EH (cell line): ENCODE measurements at places on chromosomes 1 and 21.

GRCh38 chr1:3052501-3052900, 16.5 kb upstream of the PRDM16 start:
- no peak for DNase-seq

GRCh38 chr1:225911191-225912130, 12.6 kb downstream of the PYCR2 start:
- DNase-seq = peak; percentile 32

GRCh38 chr1:118049981-118050380, 120.4 kb downstream of the WDR3 start:
- no peak for DNase-seq

DNA sequence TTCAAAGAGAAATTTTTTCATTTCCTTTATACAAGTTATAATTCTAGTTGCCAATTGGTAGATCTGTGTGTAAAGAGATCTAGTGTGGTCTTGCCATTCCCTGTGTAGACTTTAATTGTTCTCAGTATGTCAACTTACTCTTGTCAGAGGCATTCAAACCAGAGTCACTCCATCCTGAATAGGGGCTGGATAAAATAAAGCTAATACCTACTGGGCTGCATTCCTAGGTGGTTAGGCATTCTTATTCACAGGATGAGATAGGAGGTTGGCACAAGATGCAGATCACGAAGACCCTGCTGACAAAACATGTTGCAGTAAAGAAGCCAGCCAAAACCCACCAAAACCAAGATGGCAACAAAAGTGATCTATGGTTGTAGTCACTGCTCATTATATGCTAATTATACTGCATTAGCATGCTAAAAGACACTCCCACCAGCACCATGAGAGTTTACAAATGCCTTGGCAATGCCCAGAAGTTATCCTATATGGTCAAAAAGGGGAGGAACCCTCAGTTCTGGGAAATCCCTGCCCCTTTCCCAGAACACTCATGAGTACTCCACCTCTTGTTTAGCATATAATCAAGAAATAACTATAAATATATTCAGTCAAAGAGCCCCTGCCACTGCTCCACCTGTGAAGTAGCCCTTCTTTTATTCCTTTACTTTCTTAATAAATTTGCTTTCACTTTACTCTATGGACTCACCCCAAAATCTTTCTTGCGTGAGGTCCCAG, 74.0 kb upstream of the ADAMTS5 start:
- no peak for DNase-seq

DNA sequence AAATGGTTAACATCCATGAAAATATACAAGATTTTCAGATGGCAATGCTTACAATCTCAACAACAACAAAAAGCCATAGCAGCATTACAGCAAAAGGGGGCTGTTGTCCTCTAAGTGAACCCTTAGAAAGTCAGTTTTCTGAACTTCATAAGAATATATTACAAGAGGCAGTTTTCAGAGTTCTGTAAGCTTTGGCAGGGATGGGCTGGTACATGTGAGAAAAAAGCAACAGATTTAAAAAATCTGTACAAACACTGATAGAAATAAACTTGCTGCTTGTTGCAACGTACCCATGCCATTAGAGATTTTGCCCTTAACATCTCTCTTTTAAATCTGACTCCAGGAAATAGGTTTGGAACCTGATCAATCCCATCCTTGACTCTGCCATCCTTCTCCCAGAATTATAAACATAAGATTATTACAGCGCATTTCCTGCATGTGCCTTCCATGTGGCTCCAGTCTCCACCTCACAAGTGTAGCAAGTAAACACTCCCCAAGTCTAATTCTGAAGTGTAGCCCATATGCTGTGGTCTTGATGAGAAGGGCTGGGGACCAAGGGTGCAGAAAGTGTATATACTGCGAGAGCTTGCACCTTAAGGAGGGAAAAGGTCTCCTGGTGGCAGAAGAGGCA, 101.4 kb upstream of the TSPAN2 start:
- peak; percentile 64 for DNase-seq

- DNase-seq = no peak
These were observed 70.9 kb downstream of the KCNN3 start for GRCh38 chr1:154799188-154799587.

GRCh38 chr1:4001461-4001860, 101.4 kb upstream of the C1orf174 start:
- DNase-seq = no peak

GRCh38 chr1:9293533-9294404, 1.1 kb downstream of the SPSB1 start:
- DNase-seq = peak; percentile 43

GRCh38 chr1:202592146-202592545, 118.1 kb downstream of the SYT2 start:
- DNase-seq = no peak
